ENCODE measurements at places on chromosomes 3 and 15.

GRCh38 chr3:54874816-54875556, 52.9 kb downstream of the LRTM1 start:
- DNase-seq = no peak

DNA sequence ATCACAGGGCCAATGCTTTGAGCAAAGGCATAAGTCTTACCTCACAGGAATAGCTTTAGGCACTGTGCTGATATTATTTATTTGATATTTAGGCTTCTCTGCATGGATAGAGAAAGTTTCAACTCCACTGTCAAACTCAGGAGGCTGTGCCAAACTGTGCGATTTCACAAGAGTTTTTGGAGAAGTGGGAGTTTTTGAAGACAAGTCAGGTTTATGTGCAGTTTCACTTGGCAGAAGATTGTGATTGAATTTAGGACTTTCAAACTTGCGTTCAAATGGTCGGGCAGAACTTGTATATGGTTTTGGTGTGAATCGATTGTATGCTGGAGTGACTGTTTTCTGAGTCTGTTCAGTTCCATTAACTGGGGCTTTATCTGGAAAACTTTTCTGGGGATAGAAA, 113.7 kb downstream of the TJP1 start:
- DNase-seq = no peak

GRCh38 chr3:111151438-111151837, 79.8 kb downstream of the NECTIN3 start:
- DNase-seq = peak; percentile 52

GRCh38 chr3:167397826-167398225, 17.7 kb upstream of the ZBBX start:
- DNase-seq = no peak

DNA sequence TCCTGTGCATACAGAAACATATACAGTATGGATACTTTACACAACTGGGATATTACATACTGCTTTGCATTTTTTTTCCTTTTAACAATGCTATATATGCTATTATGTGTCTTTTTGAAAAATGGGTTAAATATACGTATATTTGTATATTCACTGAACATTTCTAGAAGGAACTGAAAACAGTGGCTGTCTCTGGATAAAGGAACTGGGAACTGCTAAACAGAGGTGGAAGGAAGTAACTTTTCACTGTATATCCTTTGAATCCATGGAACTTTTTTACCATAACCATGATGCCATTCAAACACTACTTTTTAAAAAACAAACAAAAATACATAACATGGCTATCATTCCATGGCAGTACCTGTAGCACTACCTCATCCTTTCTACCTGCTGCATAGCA, 1.8 kb downstream of the MTFMT start:
- no peak for DNase-seq

DNA sequence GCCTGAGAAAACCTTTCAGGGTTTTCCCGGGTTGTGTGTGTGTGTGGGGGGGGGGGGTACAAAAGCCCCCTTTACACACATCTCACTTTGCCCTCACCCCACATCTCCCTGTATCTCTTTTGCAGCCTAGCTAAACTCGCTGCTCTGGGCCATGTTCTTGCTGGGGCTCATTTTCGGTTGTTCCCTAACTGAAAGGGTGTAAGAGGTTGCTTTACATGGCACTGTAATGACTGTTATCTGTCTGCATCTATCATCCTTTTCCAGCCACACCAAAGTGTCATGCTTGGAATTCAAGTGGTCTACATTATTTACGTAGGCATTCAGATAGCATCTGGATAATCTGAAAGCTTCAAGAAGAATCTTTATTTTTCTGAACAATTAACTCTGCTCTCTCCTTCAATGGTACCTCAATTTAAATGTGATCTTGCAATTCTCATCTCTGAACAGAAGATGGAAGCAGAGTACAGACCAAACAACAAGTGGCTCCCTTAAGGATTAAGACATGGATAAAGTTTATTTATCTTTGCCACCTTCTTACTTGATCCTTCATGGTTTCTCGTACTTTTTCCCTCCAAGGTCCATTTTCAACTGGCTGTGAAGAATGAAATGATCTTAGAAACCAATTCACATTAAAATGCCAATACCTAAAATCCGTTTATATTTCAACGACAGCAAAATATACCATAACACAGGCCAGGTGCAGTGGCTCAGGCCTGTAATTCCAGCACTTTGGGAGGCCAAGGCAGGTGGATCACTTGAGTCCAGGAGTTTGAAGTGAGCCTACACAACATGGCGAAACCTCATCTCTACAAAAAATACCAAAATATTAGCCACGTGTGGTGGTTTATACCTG, 34.9 kb downstream of the DCLK3 start:
- peak; percentile 35 for DNase-seq

GRCh38 chr3:161274691-161275298, 53.7 kb downstream of the NMD3 start:
- DNase-seq = peak; percentile 60

- peak; percentile 34 for DNase-seq
These were observed 2.1 kb downstream of the ATP11B start for GRCh38 chr3:182795389-182795782.

DNA sequence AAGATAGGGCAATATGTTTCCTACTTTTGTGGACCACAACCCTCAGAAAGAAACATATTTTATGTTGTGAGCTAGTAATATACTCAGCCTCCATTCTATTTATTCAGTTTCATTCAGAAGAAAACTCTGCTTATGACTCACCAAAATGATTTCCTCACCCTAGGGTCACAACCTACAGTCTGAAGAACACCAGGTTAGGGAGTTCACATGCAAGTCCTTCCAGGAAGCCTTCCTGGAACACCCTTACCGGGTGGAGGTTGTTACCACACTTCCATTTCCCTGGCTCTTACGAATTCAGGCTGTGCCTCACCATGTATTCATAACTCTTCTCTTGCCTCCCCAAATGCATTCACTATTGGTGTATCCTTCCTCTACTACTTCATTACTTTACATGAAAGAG, 228.0 kb upstream of the ADAMTS9 start:
- no peak for DNase-seq

DNA sequence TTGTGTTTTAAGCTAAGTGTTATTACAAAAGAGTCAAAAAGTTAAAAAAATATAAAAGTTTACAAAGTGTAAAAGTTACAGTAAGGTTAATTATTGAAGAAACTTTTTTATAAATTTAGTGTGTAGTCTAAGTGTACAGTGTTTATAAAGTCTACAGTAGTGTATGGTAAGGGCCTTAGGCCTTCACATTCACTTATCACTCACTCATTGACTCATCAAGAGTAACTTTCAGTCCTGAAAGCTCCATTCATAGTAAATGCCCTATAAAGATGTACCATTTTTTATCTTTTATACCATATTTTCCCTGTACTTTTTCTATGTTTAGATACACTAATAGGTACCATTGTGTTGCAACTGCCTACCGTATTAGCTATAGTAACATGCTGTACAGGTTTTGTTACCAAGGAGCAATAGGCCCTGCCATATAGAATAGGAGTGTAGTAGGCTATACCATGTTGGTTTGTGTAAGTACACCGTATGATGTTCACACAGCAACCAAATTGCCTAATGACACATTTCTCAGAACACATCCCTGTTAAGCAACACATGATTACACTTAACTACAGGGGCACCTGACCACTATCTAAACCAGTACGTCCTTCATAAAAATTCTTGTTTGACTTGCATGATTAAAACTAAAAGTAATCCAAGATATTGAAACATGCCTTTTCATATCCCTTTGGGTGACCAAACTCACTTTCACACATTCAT, 17.2 kb downstream of the RAD18 start:
- no peak for DNase-seq

DNA sequence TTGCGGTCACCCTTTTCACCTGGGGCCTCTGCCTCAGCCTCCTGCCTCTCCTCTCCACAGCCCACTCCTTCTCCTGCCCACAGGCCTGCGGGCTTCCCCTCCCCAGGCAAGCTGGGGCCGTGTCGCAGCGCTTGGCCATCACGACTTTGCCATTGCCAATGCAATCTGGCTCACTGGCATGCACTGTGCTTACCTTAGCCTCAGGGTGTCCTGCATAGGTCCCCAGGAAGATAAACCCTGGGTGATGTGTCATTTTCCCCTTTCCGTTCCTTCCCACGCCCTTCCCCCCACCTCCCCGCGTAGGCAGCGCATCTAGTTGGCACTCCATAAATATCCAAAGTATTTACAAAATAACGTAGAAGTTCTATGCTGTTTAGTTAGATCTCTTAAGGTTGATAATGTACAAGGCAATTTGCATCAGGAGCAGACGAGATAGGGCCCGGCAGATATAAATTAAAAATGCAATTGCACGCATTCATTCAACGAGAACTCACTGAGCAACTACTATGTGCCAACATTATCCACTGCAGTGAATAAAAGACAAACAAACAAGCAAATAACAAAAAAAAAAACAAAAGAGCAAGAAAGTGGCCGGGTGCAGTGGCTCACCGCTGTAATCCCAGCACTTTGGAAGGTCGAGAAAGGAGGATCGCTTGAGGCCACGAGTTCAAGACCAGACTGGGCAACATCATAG, 973 bp upstream of the COPG1 start:
- no peak for DNase-seq

GRCh38 chr3:185037801-185038200, 115.1 kb downstream of the C3orf70 start:
- DNase-seq = no peak

GRCh38 chr3:46663591-46664135, 29.8 kb downstream of the ALS2CL start:
- no peak for DNase-seq

DNA sequence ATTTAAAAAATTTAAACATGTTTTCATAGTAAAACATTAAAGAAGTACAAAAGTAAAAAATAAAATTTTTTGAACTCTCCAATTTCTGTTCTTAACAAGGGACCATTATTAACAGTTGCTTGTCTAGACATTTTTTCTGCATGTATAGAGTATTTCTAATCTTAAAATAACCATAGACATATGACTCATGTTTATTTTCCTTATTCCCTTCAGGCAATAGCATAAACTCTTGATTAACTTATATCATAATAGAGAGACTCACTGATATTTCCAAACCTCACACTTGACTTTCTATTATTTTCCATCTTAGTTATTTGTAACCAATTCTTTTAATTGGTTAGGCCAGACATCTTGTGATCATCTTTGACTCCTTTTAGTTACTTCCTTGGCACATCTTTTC, 325.6 kb upstream of the SOX14 start:
- no peak for DNase-seq

DNA sequence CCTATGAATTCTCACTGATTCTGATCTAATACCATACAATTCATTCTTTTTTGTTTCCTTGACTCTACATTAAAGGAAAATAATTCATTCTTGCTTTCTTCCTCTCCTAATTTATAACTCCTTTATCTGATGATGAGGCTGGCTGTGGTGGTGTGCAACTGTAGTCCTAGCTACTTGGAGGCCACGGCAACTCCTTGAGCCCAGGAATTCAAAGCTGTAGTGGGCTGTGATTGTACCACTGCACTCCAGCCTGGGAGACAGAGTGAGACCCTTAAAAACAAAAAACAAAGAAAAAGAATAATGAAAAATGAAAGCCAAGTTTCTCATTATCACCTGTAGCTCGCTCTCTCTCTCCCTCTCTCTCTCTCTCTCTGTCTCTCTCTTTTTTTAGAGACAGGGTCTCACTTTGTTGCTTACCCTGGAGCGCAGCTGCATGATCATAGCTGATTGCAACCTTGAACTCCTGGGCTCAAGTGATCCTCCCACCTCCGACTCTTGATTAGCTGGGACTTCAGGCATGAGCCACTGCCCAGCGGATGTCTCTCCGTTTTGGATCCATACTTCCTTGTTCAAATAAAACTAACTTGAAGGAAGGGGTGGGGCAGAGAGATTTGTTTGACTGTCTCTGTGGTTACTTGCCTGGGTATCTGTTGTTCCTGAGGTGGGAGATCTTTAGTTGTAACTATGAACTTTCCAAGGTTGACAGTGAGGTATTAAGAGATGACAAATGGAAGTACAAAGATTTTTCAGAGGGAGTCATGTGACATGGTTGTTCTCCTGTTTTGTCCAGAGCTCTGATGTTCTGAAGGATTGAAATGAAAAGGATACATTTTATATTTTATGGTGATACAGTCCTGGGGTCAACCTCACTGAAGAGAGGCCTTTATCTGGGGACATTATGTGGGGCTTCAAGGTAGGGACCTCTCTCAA, 46.9 kb downstream of the STARD9 start:
- DNase-seq = no peak

- DNase-seq = no peak
These were observed 122.2 kb downstream of the SYNPR start for GRCh38 chr3:63400246-63400860.

DNA sequence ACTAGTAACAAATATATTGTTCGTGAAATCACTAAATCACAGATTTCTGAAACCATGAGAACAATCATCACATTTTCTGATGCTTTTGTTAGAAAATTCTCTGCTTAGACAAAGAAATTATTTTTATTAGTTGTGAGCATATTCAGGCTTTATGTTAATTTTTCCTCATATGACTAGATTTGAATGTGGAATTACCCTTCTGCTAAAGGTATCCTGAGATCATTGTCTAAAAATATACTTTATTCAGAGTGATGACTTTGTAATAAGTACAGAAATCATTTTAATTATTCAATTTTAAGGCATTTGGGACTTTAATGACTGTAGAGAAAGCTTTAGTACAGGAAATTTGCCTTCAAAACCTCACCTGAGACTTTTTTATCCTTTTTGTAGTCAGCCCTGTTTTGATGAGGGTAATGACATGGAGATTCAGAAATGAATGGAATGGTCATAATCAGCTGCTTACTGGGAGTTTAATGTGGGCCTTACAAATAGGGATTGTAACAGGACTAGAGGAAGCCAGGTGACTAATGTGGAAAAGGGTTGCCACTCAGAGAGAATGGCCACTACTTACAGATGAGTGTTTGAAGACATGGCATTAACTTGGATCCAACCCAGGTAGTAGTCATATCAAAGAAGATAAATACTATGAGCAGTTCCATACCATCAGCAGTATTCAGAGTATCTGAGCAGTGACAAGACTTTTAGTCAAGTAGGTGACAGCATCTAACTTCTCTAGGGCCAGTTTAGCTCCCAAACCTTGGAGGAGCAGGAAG, 148.3 kb downstream of the MBNL1 start:
- DNase-seq = peak; percentile 27

- DNase-seq = no peak
These were observed 83.2 kb upstream of the SNRPA1 start for GRCh38 chr15:101378171-101378755.

GRCh38 chr3:126355251-126355650, 2.0 kb downstream of the KLF15 start:
- no peak for DNase-seq

DNA sequence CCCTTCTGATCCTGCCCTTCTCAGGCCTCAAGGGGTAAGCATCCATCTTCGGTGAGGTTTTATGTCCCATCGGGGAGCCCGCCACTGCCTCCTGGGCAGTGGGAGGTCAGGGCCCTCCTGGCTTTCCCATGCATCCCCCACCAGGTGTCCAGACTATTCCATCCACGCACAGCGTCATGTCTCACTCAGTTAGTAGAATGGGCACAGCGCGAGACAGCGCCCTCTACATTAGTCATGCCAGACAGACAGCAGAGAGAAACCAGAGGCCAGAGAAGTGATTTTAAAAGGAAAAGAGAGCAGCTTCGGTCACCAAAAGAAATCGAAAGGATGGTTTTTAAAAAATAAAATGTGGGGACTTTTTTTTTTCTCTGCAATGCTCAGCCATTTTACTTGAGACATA, 49.8 kb downstream of the ZDHHC3 start:
- no peak for DNase-seq

- no peak for DNase-seq
These were observed 204.6 kb downstream of the ZIC1 start for GRCh38 chr3:147613725-147614124.
